ENCODE measurements at places on chromosomes 12 and 14. TPM values are rescaled to one million over a fixed set of nuclear protein-coding genes. Genes with fewer than 3 reads are reported as not detected.

Gene KRT3
- polyA plus RNA-seq: not detected

Gene UNG
- polyA plus RNA-seq: 36.5 TPM

GRCh38 chr12:124847113-124848074 lies 16.3 kb downstream of the SCARB1 start:
- no peak for DNase-seq
- H3K4me1 ChIP-seq: peaks cover 32% of the 10 kb centered on the region
- H3K36me3 ChIP-seq: peaks cover 13% of the 10 kb centered on the region
- no peak overlapping the region for H3K4me3 ChIP-seq

DNA sequence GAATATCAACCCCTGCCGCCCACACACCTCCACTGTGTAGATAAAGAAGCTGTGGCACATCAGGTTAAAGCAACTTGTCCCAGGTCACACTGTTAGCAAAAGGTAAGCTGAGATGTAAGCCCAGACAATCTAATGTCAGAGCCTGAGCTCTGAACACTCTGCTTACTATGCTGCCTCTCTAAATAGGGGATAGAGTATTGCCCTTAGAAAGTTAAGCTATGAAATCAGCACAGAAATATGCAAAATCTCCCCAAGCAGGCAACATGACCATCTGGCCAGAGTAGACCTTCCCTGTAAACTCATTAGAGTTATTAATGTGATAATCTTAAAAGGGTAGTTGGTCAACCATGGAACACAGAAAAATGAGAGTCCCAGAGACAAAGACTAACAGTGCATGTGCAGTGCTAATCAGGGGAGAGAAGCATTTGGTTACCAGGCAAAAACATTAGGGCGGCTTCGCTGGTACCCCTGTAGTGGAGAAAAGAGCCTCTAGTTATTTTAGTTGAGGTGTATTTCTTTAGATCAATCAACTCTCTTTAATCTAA lies 171.0 kb downstream of the BTG1 start:
- no peaks in the 10 kb centered on the region for H3K36me3 ChIP-seq
- H3K27me3 ChIP-seq: no peaks in the 10 kb centered on the region
- no peak overlapping the region for H3K4me3 ChIP-seq
- no peaks in the 10 kb centered on the region for H3K4me1 ChIP-seq

GRCh38 chr12:87870493-87871460 lies 158.4 kb downstream of the C12orf50 start:
- no peaks in the 10 kb centered on the region for H3K27me3 ChIP-seq
- H3K4me3 ChIP-seq: no peak overlapping the region
- H3K36me3 ChIP-seq: no peaks in the 10 kb centered on the region
- no peaks in the 10 kb centered on the region for H3K4me1 ChIP-seq

Gene GNG2
- polyA plus RNA-seq: 50.6 TPM

Gene C12orf50
- 0.04 TPM for polyA plus RNA-seq

GRCh38 chr12:130752692-130753230 lies 36.7 kb upstream of the RIMBP2 start:
- H3K27me3 ChIP-seq: peaks cover 2% of the 10 kb centered on the region
- H3K36me3 ChIP-seq: no peaks in the 10 kb centered on the region
- no peak for DNase-seq
- H3K4me3 ChIP-seq: no peak overlapping the region
- H3K4me1 ChIP-seq: no peaks in the 10 kb centered on the region

- no peak overlapping the region for H3K27ac ChIP-seq
- no peak overlapping the region for H3K4me3 ChIP-seq
- H3K4me1 ChIP-seq: no peaks in the 10 kb centered on the region
- no peaks in the 10 kb centered on the region for H3K27me3 ChIP-seq
These were observed 65.0 kb downstream of the CHST11 start for GRCh38 chr12:104521731-104522130.

- H3K27ac ChIP-seq: no peak overlapping the region
- H3K4me3 ChIP-seq: no peak overlapping the region
- no peaks in the 10 kb centered on the region for H3K27me3 ChIP-seq
- no peak for DNase-seq
- H3K36me3 ChIP-seq: no peaks in the 10 kb centered on the region
These were observed 98.9 kb downstream of the HMGA2 start for GRCh38 chr12:65923228-65923627.

Gene SSTR1
- polyA plus RNA-seq: 24.6 TPM

DNA sequence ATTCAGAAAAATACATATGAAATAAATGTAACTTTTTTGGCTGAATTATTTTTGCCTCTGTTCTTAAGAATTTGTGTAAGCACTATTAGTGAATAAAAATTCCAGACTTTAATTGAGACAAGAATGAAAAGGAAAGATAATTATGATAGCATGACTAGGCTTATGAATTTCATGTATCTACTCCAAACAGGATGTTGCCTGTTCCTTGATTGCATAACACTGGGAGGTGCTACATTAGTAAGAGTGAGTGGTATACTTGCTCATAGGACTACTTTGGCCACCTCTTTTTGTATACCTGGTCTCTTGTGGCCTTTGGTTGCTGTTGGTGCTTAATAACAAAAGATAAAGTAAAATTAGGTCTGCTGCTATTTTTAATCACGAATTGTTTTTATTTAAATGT lies 112.8 kb downstream of the NAV3 start:
- no peak overlapping the region for H3K27ac ChIP-seq
- H3K27me3 ChIP-seq: no peaks in the 10 kb centered on the region
- no peak overlapping the region for H3K4me3 ChIP-seq
- no peaks in the 10 kb centered on the region for H3K36me3 ChIP-seq
- DNase-seq: no peak

Gene LRP1-AS
- 1.7 TPM for polyA plus RNA-seq

Gene SLC38A2
- 91.6 TPM for polyA plus RNA-seq

DNA sequence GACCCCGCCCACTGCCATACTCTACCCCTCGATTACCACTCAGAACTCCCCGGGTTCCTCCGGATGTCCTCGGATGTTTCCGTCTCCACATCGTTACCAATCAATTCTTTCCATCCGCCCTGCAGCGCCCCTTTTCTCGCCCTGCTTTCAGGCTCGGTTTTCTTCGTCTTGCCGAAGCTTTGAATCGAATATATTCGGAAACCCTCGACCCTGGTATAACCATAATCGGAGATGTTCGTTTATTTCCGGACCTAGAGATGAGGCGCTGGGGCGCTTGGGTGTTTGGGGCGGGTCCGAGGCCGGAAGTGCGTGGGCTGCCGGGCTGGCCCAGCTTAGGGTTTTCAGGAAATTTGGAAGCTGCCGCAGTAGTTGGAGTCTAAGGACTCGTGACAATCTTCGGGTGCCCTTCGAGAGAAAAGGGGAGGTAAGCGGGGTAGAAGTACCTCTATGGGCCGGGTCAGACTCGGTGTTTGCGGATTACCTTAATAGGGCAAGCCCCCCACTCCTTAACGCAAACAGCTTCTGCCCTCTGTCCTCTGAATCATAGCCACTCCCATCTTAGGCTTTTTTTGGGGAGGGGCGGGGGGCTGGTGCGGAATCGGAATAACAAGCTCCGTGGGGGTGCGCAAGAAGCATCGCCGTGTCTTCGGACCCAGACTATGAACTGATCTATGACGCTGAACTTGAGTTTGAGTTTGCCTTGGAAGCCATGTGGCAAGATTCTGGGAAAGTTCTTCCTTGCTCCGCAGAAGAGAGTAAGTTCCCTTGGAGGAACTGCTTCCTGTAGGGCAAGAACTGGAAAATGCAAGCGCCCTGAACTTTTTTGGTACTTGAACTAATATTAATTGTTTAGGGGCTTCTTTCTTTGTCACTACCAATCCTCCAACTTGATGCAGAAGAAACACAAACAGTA lies at the start of gene C14orf119:
TSS of gene C14orf119 (plus strand) at position 310 of the 913 bp plus-strand sequence. CDS start 2,154 bp downstream, outside the sequence.
- peak within 1 kb of the TSS; percentile 98 for H3K27ac ChIP-seq
- H3K4me3 ChIP-seq: peak within 1 kb of the TSS; percentile 95
- no peaks in the 10 kb centered on the region for H3K27me3 ChIP-seq
- peak; percentile 100 for DNase-seq
